ENCODE measurements at places on chromosomes 4 and X.

DNA sequence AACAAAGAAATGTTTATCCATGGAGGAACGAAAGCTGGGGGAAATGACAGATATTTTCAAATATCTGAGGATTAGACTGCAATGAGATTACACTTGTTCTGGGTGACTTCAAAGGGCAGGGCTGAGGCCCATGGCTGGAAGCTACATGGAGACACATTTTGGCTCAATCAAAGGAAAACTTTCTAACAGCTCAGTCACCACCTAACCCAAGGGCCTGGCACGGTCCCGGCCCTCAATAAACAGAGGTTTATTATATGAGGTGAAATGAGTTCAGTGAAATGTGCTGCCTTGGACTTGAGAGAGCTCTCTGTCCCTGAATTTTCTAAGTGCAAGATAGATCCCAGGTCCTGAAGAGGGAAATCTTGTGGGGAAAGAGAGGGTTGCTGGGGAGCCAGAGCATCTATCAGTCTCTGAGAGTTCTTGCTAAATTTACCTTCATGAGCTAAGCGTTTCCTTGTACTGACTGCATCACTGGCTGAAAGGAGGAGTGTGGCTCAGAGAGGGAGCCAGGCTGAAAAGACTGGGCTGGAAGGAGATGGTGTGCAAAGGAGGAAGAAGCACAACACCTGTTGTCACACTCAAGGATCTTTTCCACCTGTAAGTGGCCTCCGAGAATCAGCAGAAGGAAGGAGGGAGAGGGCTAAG, 2.0 kb upstream of the RIPPLY1 start:
- no peak for DNase-seq

GRCh38 chrX:82666355-82666754, 841.7 kb upstream of the POU3F4 start:
- DNase-seq = no peak

- DNase-seq = no peak
These were observed 123.1 kb upstream of the ENPEP start for GRCh38 chr4:110352670-110353442.

DNA sequence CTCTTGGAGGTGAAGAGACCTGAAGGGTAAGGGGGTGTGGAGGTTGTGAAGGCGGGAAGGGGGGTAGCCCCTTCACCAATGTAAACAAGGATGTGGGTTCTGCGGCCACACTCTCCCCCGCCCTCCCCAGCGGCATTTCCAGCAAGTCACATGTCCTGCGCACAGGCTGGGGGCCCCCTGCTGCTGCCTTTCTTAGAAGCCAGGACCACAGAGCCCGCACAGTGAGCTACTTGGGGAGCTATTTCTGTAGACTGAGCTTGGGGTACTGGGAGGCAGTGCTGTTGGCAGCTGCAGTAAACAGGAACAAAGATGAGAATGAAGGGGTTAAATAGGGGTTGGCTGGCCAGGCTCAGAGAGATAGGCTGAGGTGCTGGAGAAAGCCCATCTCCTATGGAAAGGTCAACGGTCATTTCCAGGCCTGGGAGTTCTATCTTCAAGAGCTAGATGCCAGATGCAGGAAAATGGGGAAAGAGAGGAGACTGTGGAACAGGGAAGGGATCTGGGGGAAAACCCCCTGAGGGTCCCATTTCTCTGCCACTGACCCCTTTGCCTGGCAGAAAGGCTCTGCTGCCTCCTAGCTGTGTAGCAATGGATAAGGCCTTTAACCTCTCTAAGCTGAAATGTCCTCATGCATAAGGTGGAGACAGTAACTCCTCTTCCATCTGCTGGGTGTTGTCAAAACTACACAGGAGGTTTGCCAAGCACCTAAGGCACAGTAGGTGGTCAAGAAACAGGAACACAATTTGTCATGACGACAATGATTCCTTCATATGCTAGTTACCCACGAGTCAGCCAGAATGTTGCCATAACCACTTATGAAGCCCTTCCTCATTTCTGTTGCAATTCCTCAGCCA, 18.5 kb upstream of the PIM2 start:
- DNase-seq = no peak

GRCh38 chr4:128688846-128689437, 120.6 kb upstream of the JADE1 start:
- no peak for DNase-seq

GRCh38 chrX:132984058-132984650, 25.7 kb upstream of the HS6ST2 start:
- DNase-seq = no peak

DNA sequence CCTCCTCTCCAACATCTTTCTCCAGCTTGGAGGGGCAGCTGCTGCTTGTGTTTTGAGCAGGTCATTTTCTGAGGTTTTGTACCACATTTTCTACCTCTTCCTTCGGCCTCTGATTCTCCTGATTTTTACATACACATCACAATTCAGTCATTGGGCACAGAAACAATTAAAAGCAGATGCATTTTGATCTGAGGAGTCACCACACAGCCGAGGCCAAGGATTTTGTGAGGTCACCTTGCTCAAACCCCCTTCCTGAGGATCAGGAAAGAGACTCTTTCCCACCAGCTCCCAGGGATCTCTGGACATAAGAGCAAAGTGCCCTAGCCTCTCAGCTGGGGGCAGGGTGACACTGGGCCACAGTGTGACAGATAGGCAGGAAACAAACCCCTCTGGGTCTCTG, 5.4 kb upstream of the FATE1 start:
- no peak for DNase-seq

- DNase-seq = no peak
These were observed 49.9 kb upstream of the MND1 start for GRCh38 chr4:153294631-153295030.

- peak; percentile 33 for DNase-seq
These were observed 410 bp downstream of the GNL3L start for GRCh38 chrX:54530357-54530900.

GRCh38 chr4:39657465-39657864, 18.8 kb upstream of the SMIM14 start:
- DNase-seq = no peak

DNA sequence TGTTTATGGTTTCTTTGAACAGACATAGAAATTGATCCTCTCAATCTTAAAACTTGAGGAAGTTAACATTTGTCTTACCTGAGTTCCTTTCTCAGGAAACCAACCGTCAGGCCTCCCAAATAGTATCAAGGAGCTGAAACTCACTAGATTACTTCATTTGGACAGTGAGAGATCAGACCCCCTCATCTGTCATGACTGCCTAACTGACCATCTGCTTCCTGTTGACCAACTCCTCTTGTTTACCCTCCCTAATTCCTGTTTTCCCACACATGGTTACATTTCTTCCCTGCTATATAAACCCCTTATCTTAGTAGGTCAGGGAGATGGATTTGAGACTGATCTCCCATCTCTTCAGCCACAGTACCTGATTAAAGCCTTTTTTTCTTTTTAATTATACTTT, 46.2 kb upstream of the NMU start:
- DNase-seq = no peak

GRCh38 chrX:154300816-154301215, 5.2 kb downstream of the TKTL1 start:
- no peak for DNase-seq

- DNase-seq = no peak
These were observed 316.8 kb upstream of the GATB start for GRCh38 chr4:152077582-152077981.

- DNase-seq = no peak
These were observed 5.7 kb upstream of the CASP6 start for GRCh38 chr4:109708990-109709389.

DNA sequence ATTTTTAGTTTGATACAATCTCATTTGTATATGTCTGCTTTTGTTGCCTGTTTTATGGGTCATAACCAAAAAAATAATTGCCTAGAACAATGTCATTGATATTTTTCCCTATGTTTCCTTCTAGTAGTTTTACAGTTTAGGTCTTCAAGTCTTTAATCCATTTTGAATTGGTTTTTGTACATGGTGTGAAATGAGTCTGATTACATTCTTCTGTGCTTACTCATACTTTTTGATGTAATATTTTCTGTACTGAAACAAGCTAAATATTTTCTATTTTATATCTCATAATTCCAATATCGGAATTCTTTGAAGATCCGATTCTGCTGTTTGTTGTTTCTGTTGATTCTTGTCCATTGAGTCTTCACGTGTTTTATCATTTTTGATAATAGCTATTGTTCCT, 10.6 kb downstream of the TMEM156 start:
- DNase-seq = no peak

GRCh38 chrX:148885203-148885602, 384.8 kb downstream of the AFF2 start:
- DNase-seq = no peak

DNA sequence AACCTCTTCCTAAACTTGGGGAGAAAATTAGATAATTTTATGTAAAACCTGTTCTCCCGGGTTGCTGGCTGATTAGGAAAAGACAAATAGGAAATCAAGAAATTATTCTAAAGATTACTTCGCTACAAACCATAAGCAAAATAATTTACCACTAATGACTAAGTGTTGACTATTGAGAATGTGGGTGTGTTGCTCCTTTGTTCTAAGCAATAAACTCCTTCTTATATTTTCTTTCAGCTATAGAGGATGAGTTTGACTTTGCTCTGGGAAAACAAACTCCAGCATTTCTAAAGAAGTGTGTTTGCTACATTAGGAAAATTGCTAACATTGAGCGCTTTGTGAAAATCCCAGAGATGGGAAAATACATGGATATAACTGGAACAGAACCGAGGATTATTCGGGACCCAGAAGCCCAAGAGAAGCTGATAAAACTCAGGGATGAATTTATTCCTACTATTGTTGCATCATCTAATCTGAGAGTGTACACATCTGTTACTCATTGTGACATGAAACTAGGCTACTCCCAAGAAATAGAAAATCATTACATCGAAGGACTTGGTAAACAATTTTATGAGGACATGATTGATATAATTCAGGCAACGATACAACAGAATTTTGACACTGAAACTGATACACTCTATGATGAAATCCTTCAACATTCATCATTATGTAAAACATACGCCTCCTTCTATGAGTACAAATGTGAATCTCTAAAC, 194.2 kb downstream of the NWD2 start:
- DNase-seq = no peak

DNA sequence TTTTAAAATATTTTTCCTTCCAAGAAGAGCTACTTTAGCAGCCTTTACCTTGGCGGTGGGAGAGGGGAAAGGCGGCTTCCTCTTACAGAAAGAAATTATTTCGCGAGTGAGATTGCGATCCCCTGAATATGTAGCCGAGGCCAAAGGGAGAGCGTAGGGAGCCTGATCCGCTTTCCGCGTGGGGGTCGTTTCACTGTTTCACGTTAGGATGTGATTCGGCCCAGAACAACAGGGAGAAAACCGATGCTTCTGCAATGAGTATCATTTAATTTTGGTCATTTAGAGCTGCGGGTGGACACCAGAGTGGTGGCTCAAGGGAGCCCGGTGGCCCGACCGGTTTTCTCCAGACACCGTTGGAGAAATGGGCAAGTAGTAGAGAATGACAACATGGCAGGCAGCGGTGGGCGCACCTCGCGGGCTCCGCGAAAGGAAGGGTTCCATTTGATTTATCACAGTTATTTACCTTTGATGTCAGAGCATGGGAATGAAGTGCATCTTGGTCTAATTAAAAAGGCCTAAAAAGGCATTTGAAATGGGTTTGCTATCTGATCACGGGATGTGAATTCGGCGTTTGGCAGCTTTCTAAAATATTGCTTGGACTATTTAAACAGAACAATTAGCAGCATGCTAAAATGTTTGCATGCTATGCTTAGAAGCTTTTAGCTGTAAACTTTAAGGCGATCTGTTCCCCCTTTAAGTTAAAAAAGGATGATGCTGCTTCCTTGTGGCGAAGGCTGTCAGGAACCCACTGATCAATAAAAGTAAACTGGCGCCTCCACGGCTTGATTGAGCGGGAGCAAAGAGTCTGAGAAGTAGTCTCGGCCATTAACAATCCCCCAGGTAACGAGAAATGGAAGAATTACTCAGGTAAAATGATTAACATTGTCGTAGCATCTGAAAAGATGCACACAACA, 2.0 kb upstream of the PCDH19 start:
- no peak for DNase-seq

DNA sequence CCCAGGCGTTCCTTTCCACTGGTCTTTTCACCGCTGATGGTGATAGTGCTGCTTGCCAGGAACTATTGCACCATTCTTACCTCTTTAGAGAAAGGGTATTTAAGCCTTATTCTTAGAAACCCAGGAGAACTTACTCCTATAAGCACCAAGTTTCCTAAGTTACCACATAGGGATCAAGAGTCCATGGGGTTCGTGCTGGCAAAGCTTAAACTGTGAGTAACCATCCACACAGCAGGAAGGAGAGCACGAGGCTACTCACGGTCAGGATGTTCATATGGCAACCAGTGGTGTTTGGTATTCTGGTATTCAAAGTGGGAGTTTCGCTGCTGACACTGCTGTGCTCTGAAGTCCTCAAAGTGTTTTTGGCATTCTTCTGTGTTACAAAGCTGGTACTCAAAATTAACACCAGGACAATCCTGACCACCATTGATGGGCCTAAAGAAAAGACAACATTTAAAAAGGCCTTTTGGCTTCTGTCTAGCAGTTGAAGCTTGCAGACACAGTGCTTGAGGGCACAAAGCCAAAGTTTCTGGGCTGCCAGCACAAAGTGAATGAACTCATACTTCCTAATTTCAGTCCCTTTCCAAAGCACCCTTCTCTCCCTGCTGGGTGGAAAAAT, 256.9 kb downstream of the ADAMTS3 start:
- DNase-seq = no peak

DNA sequence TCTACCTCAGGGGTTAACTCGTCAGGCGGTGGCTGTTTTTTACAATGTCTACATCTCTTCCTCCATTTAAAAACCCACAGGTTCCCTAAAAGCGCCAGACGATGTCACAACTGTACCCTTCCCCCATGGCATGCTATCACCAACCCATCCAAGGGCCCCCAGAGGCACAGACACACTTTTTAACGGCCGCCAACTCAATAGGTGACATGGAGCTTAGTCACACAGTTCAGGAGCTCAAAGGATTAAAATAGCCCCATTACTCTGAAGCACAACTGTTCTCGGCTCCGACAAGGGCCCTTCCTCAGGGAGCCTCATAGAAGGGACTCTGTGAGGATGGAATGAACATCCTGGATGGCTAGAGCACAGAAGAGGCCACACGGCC, 12.4 kb downstream of the SH3KBP1 start:
- no peak for DNase-seq

GRCh38 chrX:77342004-77342403, 105.2 kb upstream of the FGF16 start:
- no peak for DNase-seq
